Suprapubic skin (tissue), 4 donors: ENCODE measurements at places on chromosomes 6 and 20.

DNA sequence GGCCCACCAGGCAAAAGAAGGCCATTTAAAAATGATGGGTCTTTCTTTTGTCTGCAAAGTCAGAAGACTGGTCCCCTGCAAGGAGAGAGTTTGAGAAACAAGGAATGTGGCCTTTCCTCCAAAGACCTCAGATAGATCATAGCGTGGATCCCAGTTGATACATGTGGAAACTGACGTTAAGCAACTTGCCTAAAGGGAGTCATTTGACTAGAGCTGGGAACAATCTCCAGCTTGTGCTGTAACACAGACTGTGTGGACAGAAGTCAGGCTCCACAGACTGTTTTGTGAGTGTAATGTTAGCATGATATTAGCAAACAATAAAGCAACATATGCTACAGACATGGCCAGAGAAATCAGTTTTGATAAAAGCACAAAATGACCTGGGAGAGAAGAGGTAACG is 140.4 kb upstream of the CITED2 start:
- no peak overlapping the region for H3K27ac ChIP-seq
- DNase-seq, result no peak
- H3K36me3 ChIP-seq, result no peaks in the 10 kb centered on the region
- H3K27me3 ChIP-seq, result no peaks in the 10 kb centered on the region

DNA sequence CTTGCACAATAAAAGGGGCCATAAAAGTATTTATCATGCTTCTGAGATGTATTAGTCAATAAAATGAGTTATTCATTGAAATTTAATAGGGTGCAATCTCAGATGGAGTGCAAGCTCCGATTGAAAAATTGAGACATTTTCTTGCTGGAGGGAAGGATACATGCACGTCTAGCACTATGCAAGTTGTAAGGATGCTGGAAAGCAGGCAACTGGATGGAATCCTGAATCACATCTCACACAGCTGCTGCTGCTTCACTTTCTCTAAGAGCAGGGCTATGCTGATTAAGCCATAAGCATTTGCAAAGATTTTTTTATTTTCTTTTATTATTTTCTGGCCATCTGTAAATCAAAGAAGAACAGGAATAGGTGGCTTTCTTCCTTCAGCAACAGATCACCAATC is 308.8 kb upstream of the EPHA7 start:
- no peaks in the 10 kb centered on the region for H3K4me1 ChIP-seq
- DNase-seq, result no peak
- no peak overlapping the region for H3K27ac ChIP-seq
- H3K4me3 ChIP-seq, result no peak overlapping the region
- no peaks in the 10 kb centered on the region for H3K36me3 ChIP-seq

GRCh38 chr6:138537106-138537505 is 37.8 kb upstream of the NHSL1 start:
- peaks cover 30% of the 10 kb centered on the region for H3K4me1 ChIP-seq
- H3K4me3 ChIP-seq, result no peak overlapping the region
- no peaks in the 10 kb centered on the region for H3K27me3 ChIP-seq
- H3K36me3 ChIP-seq, result no peaks in the 10 kb centered on the region
- H3K27ac ChIP-seq, result no peak overlapping the region

- H3K27ac ChIP-seq, result no peak overlapping the region
- no peak for DNase-seq
- peaks cover 5% of the 10 kb centered on the region for H3K27me3 ChIP-seq
- no peaks in the 10 kb centered on the region for H3K4me1 ChIP-seq
- no peak overlapping the region for H3K4me3 ChIP-seq
These were observed 22.1 kb downstream of the PTPRT start for GRCh38 chr20:43167615-43168014.

- no peak for DNase-seq
- no peak overlapping the region for H3K4me3 ChIP-seq
- no peaks in the 10 kb centered on the region for H3K27me3 ChIP-seq
- no peaks in the 10 kb centered on the region for H3K4me1 ChIP-seq
- no peak overlapping the region for H3K27ac ChIP-seq
- H3K36me3 ChIP-seq, result no peaks in the 10 kb centered on the region
These were observed 392.5 kb downstream of the CD83 start for GRCh38 chr6:14510038-14510437.

DNA sequence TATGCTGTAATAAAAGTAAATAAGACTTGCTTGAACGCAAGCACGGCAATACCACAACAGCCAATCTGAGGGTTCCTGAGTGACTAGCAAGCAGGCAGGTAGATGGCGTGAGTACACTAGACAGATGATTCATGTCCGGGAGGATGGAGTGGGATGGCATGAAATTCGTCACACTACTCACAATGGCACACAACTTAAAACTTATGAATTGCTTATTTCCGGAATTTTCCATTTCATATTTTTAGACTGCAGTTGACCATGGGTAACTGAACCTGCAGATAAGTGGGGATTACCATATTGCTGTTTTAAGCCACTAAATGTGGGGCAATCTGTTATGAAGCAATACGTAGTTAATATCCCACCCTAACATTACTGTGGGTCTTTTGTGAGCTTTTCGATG is 93.6 kb upstream of the NFATC2 start:
- no peak for DNase-seq
- H3K27me3 ChIP-seq, result no peaks in the 10 kb centered on the region
- H3K27ac ChIP-seq, result no peak overlapping the region
- peaks cover 10% of the 10 kb centered on the region for H3K36me3 ChIP-seq
- peaks cover 14% of the 10 kb centered on the region for H3K4me1 ChIP-seq

DNA sequence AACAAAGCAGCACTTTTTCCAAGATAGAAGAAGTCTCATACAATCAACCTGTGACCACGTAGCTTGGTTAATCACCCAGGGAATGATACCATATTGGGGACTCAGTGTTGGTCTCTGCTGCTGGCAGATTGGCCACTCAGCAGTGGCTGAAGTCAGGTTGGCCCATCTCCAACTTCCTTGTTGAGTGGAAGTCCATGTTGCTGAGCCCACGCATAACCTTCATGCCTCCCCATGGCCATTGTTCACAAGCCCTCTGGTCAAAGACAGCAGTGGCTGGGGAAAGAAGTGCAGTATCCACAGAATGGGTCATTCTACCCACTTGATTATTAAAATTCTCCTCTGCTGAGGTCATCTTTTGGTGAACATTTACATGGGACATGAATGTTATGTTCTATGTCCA is 38.5 kb downstream of the PKIB start:
- H3K4me3 ChIP-seq, result no peak overlapping the region
- H3K27me3 ChIP-seq, result no peaks in the 10 kb centered on the region
- DNase-seq, result no peak

DNA sequence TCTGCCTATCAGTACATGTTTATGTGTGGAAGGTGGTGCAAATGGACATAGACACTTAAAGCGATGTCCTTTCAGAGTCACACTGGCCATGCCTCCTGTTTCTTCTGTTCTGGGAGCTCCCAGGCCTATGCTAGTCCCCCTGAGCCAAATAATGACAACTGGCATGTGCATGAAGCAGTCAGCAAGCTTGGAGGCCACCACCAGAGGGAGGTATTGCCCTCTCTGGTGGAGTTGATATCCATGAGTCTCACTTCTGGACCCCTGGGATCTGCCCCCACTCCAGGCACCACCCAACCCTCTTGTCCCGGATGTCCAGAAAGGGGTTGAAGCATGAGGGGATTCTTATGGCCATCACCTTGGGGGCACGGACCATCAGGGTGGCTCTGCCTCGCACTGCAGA is 172.2 kb downstream of the AIG1 start:
- no peaks in the 10 kb centered on the region for H3K27me3 ChIP-seq
- no peaks in the 10 kb centered on the region for H3K36me3 ChIP-seq
- no peak overlapping the region for H3K4me3 ChIP-seq
- DNase-seq, result no peak
- no peak overlapping the region for H3K27ac ChIP-seq
- H3K4me1 ChIP-seq, result peaks cover 6% of the 10 kb centered on the region

- no peaks in the 10 kb centered on the region for H3K27me3 ChIP-seq
- peak; percentile 32 for DNase-seq
- H3K36me3 ChIP-seq, result peaks cover 73% of the 10 kb centered on the region
- no peaks in the 10 kb centered on the region for H3K4me1 ChIP-seq
- H3K4me3 ChIP-seq, result no peak overlapping the region
These were observed 61.2 kb downstream of the ZMYND8 start for GRCh38 chr20:47295129-47295813.

GRCh38 chr20:8834851-8835250 is 234.0 kb upstream of the PLCB4 start:
- H3K27me3 ChIP-seq, result no peaks in the 10 kb centered on the region
- no peak for DNase-seq
- H3K36me3 ChIP-seq, result no peaks in the 10 kb centered on the region
- H3K4me1 ChIP-seq, result no peaks in the 10 kb centered on the region

DNA sequence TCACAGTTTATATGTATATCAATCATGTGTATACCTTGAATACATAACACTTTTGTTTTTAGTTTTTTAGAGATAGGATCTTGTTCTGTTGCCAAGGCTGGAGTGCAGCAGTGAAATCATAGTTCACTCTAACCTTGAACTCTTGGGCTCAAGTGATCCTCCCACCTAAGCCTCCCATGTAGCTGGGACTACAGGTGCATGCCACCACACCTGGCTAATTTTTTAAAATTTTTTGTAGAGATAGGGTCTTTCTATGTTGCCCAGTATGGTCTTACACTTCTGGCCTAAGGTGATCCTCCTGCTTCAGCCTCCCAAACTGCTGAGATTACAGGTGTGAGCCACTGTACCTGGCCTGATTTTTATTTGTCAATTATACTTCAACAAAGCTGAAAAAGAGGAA is 69.9 kb downstream of the SYCP2L start:
- no peak for DNase-seq
- no peaks in the 10 kb centered on the region for H3K27me3 ChIP-seq
- no peaks in the 10 kb centered on the region for H3K4me1 ChIP-seq
- H3K36me3 ChIP-seq, result no peaks in the 10 kb centered on the region
- H3K27ac ChIP-seq, result no peak overlapping the region
- no peak overlapping the region for H3K4me3 ChIP-seq

DNA sequence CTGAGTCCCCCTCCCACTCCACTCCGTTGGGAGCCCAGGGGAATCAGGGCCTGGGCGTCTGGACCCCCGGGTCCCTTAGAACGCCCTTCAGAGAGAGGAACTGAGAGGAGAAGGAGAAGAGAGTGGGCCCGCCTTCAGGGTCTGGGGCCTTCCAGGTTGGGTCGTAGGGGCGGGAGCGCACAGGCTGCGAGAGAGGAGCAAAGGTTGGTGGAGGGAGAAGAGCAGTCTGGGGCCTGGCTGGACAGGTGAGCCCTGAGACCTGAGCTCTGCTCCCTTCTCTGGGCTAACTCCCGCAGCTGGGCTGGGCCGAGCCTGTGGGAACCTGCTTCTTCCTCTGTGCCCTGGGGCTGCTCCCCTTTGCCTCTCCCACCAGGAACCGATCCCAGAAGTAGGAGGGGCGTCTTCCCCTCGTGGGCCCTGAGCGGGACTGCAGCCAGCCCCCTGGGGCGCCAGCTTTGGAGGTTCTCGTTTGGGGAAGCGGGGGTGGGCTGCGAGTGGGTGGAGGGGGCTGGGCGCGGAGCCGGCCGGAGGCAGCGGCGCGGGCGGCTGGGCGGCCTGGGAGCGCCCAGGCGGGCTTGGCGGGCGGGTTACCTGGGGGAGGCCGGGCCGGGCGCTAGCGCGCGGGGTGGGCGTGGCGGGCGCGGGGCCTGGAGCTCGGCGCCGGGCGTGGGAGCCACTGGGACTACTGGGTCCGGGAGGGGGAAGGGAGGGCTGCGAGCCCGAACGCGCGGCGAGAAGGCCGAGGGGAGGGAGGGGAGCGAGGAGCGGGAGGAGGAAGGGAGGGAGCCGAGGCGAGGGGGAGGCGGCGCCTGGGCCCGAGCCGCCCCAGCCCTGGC is at the start of gene DDR1:
Gene DDR1, plus strand, starts transcription at position 835 of the 836 bp plus-strand sequence. CDS start 4,211 bp downstream, outside the sequence.
- H3K4me3 ChIP-seq, result peak within 1 kb of the TSS; percentile 82
- H3K4me1 ChIP-seq, result peaks cover 60% of the 10 kb centered on the region
- peak; percentile 88 for DNase-seq

DNA sequence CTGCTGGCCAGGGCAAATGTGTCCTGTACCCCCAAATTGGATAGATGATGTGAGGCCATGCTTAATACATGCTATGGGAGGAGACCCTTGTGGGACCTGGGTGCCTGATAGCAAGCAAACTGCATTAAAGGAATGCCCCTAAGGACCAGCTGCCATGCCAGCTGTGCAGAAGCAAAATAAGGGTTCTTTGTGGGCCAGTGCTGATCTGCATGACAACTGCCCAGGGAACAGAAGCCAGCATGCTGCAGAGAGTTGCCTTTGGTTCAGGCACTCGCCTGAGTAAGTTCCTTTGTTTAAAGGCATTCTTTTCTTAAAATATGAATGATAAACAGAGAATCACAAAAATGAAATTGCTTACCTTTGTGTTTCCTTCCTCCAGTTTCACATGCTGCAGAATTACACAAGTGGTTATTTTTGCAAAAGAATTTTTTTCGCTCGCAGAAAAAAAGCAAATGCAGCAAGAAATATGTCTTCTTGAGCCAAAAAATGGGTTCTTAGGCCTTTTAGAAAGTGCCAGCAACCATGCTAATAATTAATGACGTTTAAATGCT is 6.9 kb upstream of the SYNDIG1 start:
- no peaks in the 10 kb centered on the region for H3K4me1 ChIP-seq
- H3K4me3 ChIP-seq, result no peak overlapping the region
- peaks cover 15% of the 10 kb centered on the region for H3K27me3 ChIP-seq
- no peak for DNase-seq
- H3K27ac ChIP-seq, result no peak overlapping the region
- no peaks in the 10 kb centered on the region for H3K36me3 ChIP-seq

- DNase-seq, result no peak
- H3K4me3 ChIP-seq, result no peak overlapping the region
- peaks cover 34% of the 10 kb centered on the region for H3K4me1 ChIP-seq
- no peaks in the 10 kb centered on the region for H3K27me3 ChIP-seq
These were observed 43.3 kb upstream of the DST start for GRCh38 chr6:56685994-56686393.

GRCh38 chr20:23926944-23927872 is 47.7 kb upstream of the CST5 start:
- no peak overlapping the region for H3K4me3 ChIP-seq
- H3K36me3 ChIP-seq, result no peaks in the 10 kb centered on the region
- no peak for DNase-seq
- no peak overlapping the region for H3K27ac ChIP-seq
- H3K27me3 ChIP-seq, result no peaks in the 10 kb centered on the region

DNA sequence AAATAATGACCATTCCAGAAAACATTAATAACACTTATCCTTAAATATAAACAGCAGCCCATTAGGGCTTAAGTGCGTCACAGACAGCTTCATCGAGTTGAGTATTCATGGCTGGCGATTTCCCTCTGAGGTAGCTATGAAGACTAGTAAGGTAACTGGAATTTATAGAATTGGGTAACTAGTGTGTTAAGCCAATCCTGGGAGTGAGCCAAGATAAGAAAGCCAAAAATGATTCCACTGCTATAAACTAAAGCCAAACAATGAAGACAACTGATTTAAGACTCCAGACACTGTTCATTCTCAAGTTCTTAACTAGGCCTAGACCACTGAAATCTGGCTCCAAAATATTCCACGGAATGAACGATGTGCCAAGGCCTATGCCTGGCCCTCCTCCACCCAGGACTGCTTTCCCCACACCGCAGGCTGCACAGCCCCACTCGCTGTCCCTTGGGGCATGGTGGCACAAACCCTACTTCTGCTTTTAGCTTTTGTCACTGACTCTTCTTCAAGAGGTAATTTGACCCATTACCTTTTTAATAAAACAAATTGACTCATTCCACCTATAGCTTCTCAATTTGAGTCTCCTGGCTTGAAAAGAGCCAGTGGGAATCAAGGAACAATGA is 66.0 kb downstream of the BLOC1S5 start:
- H3K4me3 ChIP-seq, result no peak overlapping the region
- DNase-seq, result no peak
- H3K27me3 ChIP-seq, result no peaks in the 10 kb centered on the region
- no peaks in the 10 kb centered on the region for H3K36me3 ChIP-seq
